ENCODE measurements at places on chromosomes 5 and 9.

DNA sequence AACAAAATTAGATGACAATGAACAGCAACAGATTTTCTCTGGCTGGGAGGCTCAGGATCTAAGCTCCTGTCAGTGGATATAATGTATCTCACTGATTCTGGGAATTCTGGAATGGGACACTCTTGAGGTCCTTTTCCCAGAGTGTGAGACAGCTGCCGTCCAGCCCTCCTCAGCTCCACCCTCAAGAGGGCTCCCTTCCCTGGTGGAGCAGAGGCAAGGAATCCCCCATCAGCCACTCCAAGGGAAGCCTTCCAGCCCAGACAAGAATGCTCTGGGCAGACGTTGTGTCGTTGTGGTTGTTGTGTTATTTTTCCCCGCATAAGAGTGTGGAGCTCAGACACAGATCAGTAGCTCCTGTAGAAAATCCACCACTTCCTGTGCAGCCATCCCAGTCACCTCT is 47.7 kb upstream of the ATP10B start:
- no peak for DNase-seq

DNA sequence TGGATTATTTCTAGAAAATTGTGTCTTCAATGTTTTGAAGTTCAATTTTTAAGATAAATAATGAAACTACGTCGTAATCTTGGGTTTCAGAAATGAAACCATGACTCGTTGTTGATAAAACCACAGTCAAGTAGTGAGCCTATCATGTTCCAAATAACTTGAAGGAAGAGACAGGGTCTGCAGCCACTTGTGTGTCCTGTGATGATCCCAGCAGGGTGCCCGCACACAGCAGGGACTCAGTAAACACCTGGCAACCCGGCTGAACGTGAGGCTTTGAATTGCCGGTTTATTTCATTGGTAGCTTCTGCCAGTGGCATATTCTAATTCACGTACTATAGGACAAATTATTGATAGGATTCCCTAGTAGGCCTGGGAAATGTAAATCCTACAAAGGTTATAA is 679.6 kb downstream of the IRX1 start:
- no peak for DNase-seq

DNA sequence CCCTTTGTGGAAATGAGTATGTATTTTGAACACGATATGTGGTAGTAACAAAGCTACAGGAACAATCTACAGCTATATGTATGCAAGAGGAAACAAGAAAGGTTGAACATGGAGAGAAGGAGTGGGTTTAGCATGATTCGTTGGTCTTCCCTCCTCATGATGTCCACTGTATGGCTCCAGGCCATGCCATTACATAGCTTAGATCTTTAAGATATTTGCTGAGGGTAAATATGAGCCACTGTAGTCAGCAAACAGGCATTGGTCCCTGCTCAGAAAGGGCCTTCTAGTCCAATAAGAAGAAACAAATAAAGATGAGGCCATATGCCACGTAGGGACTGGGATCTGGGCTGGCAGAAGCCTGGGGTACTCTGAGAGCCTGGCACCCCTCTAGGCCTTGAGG is 543.2 kb upstream of the SGCD start:
- no peak for DNase-seq

- no peak for DNase-seq
These were observed 68.7 kb upstream of the SIMC1 start for GRCh38 chr5:176169393-176170063.

DNA sequence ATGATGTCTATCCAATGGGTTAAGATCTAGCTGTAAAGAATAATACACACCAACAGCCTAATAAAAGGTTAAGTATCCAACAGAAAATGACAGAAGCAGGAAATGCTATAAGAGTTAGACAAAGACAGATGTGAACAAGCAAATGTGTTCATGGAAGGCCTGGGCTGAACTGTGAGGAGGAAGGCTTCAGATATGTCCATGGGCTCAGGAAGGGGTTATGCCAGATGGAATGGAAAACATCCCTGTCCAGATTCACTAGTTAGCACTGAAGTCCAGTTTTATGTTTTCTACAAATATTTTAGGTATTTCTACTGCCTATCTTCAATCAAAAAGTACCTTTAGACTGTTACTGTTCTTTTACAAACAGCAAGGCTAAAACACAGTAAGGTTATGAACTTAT is 27.1 kb downstream of the ERAP1 start:
- no peak for DNase-seq

GRCh38 chr5:135721548-135722090 is 112.8 kb upstream of the SLC25A48 start:
- no peak for DNase-seq

- DNase-seq = no peak
These were observed 41.5 kb downstream of the GCNT4 start for GRCh38 chr5:75010838-75011237.

DNA sequence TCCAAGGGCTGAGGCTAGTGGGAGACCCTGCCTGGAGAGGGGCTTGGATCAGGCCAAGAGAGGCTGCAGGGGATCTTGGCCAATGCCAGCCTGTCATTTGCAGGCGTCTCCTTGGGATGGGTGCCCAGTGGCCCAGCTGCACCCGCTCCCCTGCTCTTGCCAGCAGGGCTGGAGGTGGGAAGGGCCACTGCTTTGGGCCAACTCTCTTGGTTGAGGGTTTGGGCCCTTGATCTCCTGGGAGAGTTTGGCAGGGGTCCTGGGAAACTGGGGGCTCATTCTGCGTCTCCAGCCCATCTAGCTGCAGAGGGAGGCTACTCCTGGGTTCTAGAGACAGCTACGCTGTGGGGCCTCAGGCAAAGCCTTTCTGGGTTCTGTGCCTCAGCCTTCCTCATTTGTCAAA is 10.5 kb downstream of the PSD2 start:
- no peak for DNase-seq

DNA sequence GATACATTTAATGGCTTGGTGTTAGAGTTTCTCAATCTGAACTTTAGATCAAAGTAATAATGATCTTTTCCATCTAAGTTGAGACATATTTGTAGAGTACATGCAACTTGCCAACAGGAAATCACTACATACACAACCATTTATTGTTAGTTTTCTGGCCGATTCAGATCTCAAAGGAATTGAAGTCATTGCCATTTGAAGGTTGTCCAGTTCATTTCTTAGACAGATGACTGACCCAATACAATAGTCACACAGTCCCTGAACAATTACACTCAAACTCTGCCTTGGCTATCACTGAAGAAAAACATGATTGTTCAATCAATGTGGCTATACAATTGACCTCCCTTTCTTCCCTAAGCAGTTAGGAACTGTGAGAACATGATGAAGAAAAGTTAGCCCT is 753.2 kb upstream of the RIOK2 start:
- no peak for DNase-seq

- DNase-seq = no peak
These were observed 27.9 kb upstream of the DTWD2 start for GRCh38 chr5:119016125-119016774.

DNA sequence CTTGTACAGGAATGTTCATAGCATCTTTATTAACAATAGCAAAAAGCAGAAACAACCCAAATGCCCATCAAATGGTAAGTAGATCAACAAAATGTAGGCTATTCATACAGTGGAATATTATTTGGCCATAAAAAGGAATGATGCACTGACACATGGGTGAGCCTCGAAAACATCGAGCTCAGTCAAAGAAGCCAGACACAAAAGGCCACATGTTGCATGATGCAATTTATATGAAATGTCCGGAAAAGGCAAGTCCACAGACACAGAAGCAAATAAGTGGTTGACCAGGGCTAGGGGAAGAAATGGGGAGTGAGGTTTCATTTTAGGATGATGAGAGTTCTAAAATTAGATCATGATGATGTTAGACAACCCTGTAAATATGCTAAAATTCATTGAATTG is 16.5 kb upstream of the SLC2A8 start:
- no peak for DNase-seq

DNA sequence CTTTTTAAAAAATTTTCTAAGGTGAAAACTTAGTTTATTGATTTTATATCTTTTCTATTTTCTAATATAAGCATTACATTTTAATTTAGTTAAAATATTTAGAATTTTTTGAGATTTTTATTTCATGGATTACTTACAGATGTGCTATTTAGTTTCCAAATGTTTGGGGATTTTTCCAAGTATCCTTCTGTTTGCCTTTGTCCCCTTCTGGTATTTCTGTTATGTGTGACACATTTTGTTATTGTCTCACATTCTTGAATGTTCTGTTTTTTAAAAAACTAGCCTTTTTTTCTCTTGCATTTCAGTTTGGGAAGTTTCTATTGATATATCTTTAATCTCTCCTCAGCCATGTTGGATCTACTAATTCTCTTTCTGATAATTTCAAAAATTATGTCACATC is 234.9 kb downstream of the FAM170A start:
- no peak for DNase-seq

DNA sequence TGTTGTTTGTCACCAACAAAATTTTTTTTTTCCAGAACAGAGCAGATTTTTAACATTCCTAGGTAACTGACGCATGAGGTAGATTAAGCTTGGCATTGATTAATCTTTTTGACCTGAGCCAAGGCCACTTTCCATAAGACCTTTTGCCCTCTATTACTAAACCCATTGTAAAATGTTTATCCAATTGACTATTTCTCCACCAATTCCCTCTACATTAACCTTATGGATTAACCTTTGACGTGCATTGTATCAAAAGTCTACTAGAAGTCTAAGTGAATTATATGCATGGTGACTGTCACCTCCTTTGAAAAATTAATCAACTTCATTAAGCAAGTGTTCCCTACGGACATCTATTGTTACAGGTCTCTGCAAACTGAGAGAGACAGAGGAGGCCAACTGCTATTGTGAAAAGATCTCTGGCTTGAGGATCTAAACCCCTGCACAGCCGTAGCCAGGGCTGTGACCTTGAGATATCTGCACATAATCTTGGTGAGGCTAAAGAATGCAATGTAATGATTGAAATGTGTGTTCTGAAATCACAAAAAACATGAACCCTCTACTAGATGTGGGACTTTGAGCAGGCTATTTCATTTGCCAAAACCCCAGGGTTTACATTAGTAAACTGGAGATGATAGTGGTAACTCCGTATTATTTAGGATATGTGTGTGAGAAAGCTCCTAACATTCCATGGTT is 632.2 kb downstream of the TLR4 start:
- no peak for DNase-seq

GRCh38 chr9:75844321-75844720 is 46.2 kb upstream of the PCSK5 start:
- DNase-seq = no peak

DNA sequence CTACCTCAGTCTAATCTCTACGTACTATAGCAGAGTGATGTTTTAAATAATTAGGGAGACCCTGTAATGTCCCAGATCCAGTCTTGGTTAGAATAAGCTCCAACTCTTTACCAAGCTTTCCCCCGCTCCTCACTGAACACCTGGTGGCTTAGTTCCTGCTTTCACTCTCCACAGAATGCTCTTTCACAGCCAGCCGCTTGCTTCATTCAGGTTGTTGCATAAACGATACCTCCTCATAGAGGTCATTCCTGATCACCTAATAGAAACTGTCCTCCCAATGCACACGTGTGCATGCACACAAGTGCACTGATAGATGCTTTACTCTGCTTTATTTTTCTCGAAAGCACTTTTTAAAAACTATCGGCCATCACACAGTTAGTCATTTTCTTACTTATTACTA is 298.1 kb downstream of the TRPM3 start:
- no peak for DNase-seq

DNA sequence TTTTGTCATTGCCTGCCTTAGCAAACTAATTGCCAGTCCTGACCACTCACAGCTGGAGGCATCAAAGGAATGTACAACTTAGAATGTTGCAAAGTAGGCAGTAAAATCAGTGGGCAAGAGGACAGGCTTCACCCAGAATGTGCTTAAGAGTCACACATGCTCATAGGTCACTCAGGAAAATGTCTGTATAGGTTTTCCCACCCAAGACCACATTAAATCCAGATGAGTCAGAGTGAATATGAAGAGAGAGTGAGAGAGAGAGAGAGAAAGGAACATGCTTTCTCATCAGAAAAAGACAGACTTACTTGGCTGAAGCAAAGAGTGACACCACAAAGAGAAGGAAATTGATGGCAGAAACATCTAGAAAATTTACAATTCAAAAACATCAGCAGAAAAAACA is 37.9 kb downstream of the PLEKHG4B start:
- no peak for DNase-seq

- no peak for DNase-seq
These were observed 7.2 kb upstream of the ABLIM3 start for GRCh38 chr5:149133795-149134777.

DNA sequence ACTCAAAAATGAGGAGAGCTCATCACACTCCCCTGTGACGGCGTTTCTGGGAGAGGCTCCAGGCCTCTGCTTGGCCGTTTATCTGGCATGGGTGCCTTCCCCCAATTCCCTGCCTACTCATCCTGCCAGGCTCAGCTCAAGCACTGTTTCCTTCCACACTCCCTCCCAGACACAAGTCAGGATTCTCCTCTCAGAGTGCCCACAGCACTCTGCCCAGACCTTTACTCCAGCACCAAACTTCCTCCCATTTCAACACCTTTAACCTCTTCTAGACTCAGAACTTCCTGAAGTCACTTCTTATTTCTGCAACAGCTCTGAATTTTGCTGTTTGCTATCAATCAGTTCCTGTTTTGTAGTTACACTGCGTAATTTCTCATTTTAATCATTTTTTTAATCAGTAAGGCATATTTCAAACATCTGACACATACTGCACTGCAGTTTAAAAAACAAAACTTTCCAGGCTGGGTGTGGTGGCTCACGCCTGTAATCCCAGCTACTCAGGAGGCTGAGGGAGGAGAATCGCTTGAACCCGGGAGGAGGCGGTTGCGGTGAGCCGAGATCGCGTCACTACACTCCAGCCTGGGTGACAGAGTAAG is 16.0 kb downstream of the TRMO start:
- DNase-seq = no peak

GRCh38 chr9:93572636-93573515 is 3.5 kb upstream of the PHF2 start:
- no peak for DNase-seq

GRCh38 chr5:73638344-73639095 is 12.5 kb downstream of the ARHGEF28 start:
- no peak for DNase-seq

DNA sequence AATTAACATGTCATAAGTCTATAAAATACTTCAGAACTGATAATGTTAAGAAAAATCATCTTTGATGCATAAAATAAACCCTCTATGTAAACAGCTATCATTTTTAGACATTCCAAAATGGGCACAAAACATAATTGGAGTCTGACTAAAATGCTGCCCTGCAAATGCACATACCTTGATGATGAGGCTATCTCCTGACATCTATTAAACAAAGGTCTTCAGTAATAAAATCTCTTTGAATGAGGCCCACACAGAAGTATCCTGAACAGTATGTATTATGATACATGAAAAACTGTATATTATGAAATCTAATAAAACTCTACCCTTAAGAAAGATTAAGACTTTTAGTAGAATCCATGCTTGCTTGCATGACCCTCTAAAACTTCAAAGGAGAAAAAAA is 66.1 kb downstream of the FBXL17 start:
- DNase-seq = no peak

GRCh38 chr5:95883185-95884016 is 60.9 kb upstream of the GLRX start:
- DNase-seq = no peak

GRCh38 chr9:36877239-36877638 is 156.8 kb downstream of the PAX5 start:
- no peak for DNase-seq

All from stimulated activated CD8-positive, alpha-beta memory T cell treated with anti-CD3 and anti-CD28 coated beads, Interleukin-4, amount 100 ng/mL, for 1 hour (primary cell).